ENCODE measurements at places on chromosomes 12 and 14. TPM values are rescaled to one million over a fixed set of nuclear protein-coding genes. Genes with fewer than 3 reads are reported as not detected.

Gene TBC1D30
- 16.8 TPM for total RNA-seq

Gene RCOR1
- total RNA-seq = 23.4 TPM

Gene ZC2HC1C
- total RNA-seq = 9.5 TPM

Gene HRK
- total RNA-seq = 0.33 TPM

Gene TAS2R7
- not detected for total RNA-seq

Gene ACTR10
- total RNA-seq = 118 TPM

Gene CLEC4E
- not detected for total RNA-seq

Gene SELPLG
- total RNA-seq = 0.73 TPM

Gene SLCO1B1
- total RNA-seq = not detected

Gene KRT76
- total RNA-seq = not detected

Gene CLEC7A
- 0.40 TPM for total RNA-seq

Gene THTPA
- total RNA-seq = 27.2 TPM

Gene WIF1
- not detected for total RNA-seq

Gene STYX
- total RNA-seq = 14.1 TPM

Gene SLC17A8
- total RNA-seq = not detected

Gene FOXN4
- not detected for total RNA-seq

Gene BMP4
- 8.7 TPM for total RNA-seq

Gene HOXC9
- total RNA-seq = 1.5 TPM

Gene DTD2
- 35.9 TPM for total RNA-seq

Gene ATG2B
- total RNA-seq = 11.6 TPM

Gene STAB2
- total RNA-seq = not detected

Gene TEAD4
- 22.3 TPM for total RNA-seq

Gene TESPA1
- total RNA-seq = not detected

Gene B4GALNT3
- 3.7 TPM for total RNA-seq

Gene GPR68
- total RNA-seq = 1.5 TPM

Gene CDH24
- 16.4 TPM for total RNA-seq

Gene NPFF
- not detected for total RNA-seq

Gene CLEC1B
- total RNA-seq = not detected

Gene MGAT2
- 39.5 TPM for total RNA-seq

Gene ATN1
- 41.5 TPM for total RNA-seq

Gene RNASE4
- 8.5 TPM for total RNA-seq

Gene MAP1LC3B2
- total RNA-seq = not detected

Gene RHNO1
- 43.3 TPM for total RNA-seq

Gene PTPRR
- 3.1 TPM for total RNA-seq

Gene MEG3
- total RNA-seq = not detected

Gene FMNL3
- total RNA-seq = 6.2 TPM

Gene GPRC5D
- total RNA-seq = not detected

Gene KRT82
- 0.29 TPM for total RNA-seq

Gene DHRS1
- 15.8 TPM for total RNA-seq

Gene PRDM4
- total RNA-seq = 33.2 TPM

Gene DCN
- total RNA-seq = not detected

Gene OR6C2
- total RNA-seq = not detected

Gene MYH7
- total RNA-seq = not detected

Gene ASPG
- total RNA-seq = not detected

Gene MYF6
- not detected for total RNA-seq

Gene KERA
- total RNA-seq = not detected

Gene PSMA6
- total RNA-seq = 307 TPM

Gene NOC4L
- 48.3 TPM for total RNA-seq

Gene REM2
- 0.18 TPM for total RNA-seq

Gene FOS
- 103 TPM for total RNA-seq

Gene PRB2
- total RNA-seq = not detected

Gene DAO
- not detected for total RNA-seq

Gene COPZ1
- total RNA-seq = 156 TPM

Gene EXOC3L4
- total RNA-seq = 2.0 TPM

Gene TTC7B
- 43.2 TPM for total RNA-seq
